ENCODE measurements at places on chromosomes 2 and 18. TPM values are rescaled to one million over a fixed set of nuclear protein-coding genes. Genes with fewer than 3 reads are reported as not detected.

PHLPP1 gene
- total RNA-seq, result 6.4 TPM

REG3A gene
- total RNA-seq, result not detected

SLC4A3 gene
- total RNA-seq, result 11.4 TPM

TMEM214 gene
- total RNA-seq, result 53.8 TPM

SCN2A gene
- 0.17 TPM for total RNA-seq

ERICH2 gene
- total RNA-seq, result 0.53 TPM

CXCR1 gene
- not detected for total RNA-seq

CCDC74B gene
- 60.1 TPM for total RNA-seq

STPG4 gene
- total RNA-seq, result 4.4 TPM

CFAP210 gene
- not detected for total RNA-seq

ASB1 gene
- 43.2 TPM for total RNA-seq

ERMN gene
- not detected for total RNA-seq

MAP3K19 gene
- total RNA-seq, result not detected

ASXL3 gene
- not detected for total RNA-seq

LRRC30 gene
- not detected for total RNA-seq

DUSP28 gene
- total RNA-seq, result 12.6 TPM

CDH19 gene
- total RNA-seq, result not detected

MC4R gene
- 3.9 TPM for total RNA-seq

FAM228A gene
- not detected for total RNA-seq

CCBE1 gene
- total RNA-seq, result 6.5 TPM

COPS9 gene
- 269 TPM for total RNA-seq

CHPF gene
- 139 TPM for total RNA-seq

YES1 gene
- total RNA-seq, result 148 TPM

CFAP65 gene
- 0.26 TPM for total RNA-seq

COL4A3 gene
- not detected for total RNA-seq

TSPYL6 gene
- total RNA-seq, result not detected

CYP1B1 gene
- 0.38 TPM for total RNA-seq

AKAIN1 gene
- not detected for total RNA-seq

GBX2 gene
- total RNA-seq, result 6.2 TPM

CNOT11 gene
- total RNA-seq, result 61.9 TPM

SERPINB13 gene
- total RNA-seq, result not detected

TMEM247 gene
- not detected for total RNA-seq

ACTG2 gene
- total RNA-seq, result not detected

CCDC68 gene
- not detected for total RNA-seq

SLC5A7 gene
- total RNA-seq, result not detected

TMEM198 gene
- 1.4 TPM for total RNA-seq

MAPRE3 gene
- total RNA-seq, result 9.7 TPM

SLC38A11 gene
- total RNA-seq, result not detected

UGT1A3 gene
- not detected for total RNA-seq

DSC1 gene
- not detected for total RNA-seq

RBBP8 gene
- 95.1 TPM for total RNA-seq

SPP2 gene
- total RNA-seq, result not detected

Measured in A172 (cell line).